DND-41 (cell line): ENCODE measurements at places on chromosomes 2 and 18.

DNA sequence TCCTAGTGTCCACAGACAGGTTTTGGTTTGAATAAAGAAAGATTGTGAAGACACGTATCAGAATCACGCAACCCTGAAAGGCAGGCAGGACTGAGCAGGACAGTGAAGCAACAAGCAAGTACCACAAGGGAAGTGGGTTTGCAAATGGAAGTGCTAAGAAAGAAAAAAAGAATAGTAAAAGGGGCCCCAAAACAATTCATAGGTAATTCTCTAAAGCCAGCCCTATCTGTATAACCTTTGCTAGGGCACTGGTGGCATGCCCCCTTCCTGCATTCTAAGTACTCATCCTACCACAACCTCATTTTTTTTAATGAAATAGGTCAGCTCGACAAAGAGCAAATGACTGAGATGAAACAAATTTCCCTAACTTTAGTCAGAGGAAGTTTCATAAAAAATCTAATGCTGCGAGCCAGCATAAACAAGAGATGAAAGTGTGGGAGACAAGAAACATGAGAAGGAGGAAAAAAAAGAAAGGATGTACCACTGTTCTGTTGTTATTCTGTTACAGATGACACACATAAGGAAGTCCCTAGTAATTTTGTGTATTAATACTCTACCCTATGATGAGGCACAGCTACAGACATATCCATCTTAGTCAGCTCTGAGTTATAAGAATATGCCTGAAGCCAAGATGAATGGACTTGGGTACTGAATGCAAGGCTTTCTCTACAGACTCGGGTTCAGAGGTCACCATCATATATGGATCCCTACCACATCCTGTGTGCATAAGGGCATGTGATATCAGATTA is 32.2 kb downstream of the IKZF2 start:
- peak overlapping the region; percentile 82 for H3K27ac ChIP-seq
- H3K4me1 ChIP-seq, result peaks cover 98% of the 10 kb centered on the region
- peaks cover 8% of the 10 kb centered on the region; the same call in 1 of the 2 replicates for H3K36me3 ChIP-seq
- no peaks in the 10 kb centered on the region for H3K27me3 ChIP-seq

- no peaks in the 10 kb centered on the region for H3K4me1 ChIP-seq
- no peaks in the 10 kb centered on the region for H3K27me3 ChIP-seq
- no peaks in the 10 kb centered on the region for H3K36me3 ChIP-seq
- no peak overlapping the region for H3K4me3 ChIP-seq
These were observed 525.5 kb upstream of the CHAC2 start for GRCh38 chr2:53242090-53242489.

DNA sequence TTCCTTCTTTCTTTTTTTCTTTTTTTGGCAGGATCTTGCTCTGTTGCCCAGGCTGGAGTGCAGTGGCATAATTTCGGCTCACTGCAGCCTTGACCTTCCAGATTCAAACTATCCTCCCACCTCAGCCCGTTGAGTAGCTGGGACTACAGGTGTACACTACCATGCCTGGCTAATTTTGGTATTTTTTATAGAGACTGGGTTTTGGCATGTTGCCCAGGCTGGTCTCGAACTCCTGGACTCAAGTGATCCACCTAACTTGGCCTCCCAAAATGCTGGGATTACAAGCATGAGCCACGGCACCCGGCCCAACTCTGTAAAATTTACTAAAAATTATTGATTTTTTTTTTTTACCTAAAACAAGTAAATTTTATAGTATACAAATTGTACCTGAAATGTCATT is 360.8 kb downstream of the ALK start:
- no peak overlapping the region for H3K27ac ChIP-seq
- no peaks in the 10 kb centered on the region for H3K27me3 ChIP-seq
- no peak for DNase-seq
- no peaks in the 10 kb centered on the region for H3K4me1 ChIP-seq
- H3K36me3 ChIP-seq, result no peaks in the 10 kb centered on the region

- no peak overlapping the region for H3K4me3 ChIP-seq
- no peaks in the 10 kb centered on the region for H3K27me3 ChIP-seq
- no peak for DNase-seq
- no peak overlapping the region for H3K27ac ChIP-seq
These were observed 3.0 kb downstream of the WDSUB1 start for GRCh38 chr2:159283529-159283928.

- H3K27me3 ChIP-seq, result peaks cover 8% of the 10 kb centered on the region
- no peak overlapping the region for H3K4me3 ChIP-seq
- no peaks in the 10 kb centered on the region for H3K4me1 ChIP-seq
- DNase-seq, result no peak
- H3K36me3 ChIP-seq, result no peaks in the 10 kb centered on the region
- no peak overlapping the region for H3K27ac ChIP-seq
These were observed 12.8 kb upstream of the ARL5A start for GRCh38 chr2:151841047-151841424.

DNA sequence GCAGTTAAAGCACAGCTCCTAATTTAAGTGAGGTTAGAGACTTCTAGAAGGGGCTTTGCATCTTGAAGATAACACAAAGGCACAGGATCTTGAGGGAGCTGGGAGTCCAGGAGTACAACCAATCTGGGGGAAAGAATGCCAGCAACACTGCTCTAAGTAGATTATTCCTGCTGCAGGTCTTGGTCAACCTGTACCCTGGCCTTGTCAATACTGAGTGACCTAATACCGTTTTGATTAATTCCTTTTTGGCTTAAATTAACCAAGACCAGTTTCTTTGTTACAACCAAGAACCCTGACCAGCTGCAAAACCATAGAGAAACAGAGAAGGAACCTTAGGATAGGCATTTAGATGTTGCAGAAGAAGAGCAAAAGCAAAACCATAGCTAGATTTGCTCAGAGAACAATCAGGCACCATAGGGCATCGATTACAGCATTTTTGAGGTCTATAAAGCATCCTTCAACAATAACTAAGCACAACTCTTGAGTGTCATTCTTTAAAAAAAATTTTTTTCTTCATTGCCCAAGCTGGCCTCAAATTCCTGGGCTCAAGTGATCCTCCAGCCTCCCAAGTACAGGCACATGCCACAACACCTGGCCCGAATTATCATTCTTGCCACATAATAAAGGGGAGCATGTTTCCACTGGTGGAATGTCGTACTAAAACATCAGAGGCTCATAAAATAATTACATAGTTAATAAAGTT is 6.3 kb downstream of the STARD7 start:
- H3K36me3 ChIP-seq, result peaks cover 23% of the 10 kb centered on the region
- no peak overlapping the region for H3K4me3 ChIP-seq
- H3K27me3 ChIP-seq, result no peaks in the 10 kb centered on the region
- DNase-seq, result no peak
- peaks cover 26% of the 10 kb centered on the region for H3K4me1 ChIP-seq

DNA sequence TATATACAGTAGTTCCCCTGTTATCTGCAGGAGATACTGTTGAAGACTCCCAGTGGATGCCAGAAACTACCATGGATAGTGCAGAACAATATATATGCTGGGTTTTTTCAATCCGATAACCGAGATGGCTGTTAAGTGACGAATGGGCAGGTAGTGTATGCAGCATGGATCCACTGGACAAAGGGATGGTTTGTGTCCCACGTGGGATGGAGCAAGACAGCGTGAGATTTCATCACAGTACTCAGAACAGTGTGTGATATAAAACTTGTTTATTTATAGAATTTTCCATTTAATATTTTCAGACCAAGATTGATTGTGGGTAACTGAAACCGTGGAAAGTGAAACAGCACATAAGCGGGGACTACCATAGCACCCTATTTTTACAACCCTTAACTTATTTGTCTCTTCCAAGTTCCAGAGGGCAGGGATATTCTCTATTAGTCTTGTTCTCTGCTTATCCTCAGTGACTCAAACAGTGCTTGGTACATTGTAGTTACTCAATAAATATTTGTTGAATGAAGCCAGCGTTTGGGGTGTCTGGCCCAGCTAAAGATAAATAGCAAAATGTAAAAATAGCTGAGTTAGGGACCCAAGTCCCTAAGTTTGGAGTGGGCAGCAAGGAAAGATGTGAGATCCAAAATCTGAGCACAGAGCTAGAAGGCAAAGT is 50.0 kb downstream of the RHBDD1 start:
- no peak overlapping the region for H3K27ac ChIP-seq
- no peaks in the 10 kb centered on the region for H3K27me3 ChIP-seq
- H3K36me3 ChIP-seq, result no peaks in the 10 kb centered on the region
- DNase-seq, result no peak

GRCh38 chr18:10419420-10420103 is 34.9 kb upstream of the APCDD1 start:
- no peaks in the 10 kb centered on the region for H3K36me3 ChIP-seq
- H3K27me3 ChIP-seq, result no peaks in the 10 kb centered on the region
- peaks cover 27% of the 10 kb centered on the region for H3K4me1 ChIP-seq
- no peak for DNase-seq
- H3K4me3 ChIP-seq, result no peak overlapping the region

DNA sequence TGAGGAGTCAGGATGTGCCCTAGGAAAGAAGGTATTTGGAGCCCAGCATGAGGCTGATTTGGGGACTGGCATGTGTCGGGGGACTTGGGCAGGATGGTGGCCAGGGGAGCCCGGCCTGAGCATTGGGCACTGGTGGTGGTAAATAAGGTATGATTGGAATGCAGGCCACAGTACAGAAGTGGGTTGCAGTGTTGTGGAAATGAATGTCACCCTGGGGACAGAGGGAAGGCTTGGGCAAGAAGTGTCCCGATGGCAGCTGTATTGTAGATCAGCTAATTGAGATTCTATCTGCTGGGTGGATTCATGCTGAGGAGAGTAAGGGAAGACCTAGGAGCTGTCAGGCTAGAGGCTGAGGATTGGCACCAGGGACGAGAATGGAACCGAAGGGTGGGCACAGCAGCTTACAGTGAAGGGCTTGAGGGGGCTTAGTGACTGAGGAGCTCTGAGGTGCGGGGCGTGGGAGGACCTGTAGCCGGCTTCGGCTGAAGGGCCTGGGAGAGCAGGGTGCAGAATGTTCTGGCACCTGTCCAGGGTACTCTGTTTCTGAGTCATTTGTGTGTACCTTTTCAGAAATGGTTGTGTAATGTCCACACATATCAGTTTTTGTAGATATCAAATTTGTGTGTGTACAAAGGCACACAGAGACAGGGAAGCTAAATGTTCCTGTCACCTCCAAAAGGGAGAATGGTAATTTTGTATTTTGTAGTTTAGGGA is 170.2 kb downstream of the PRKCE start:
- peaks cover 25% of the 10 kb centered on the region for H3K4me1 ChIP-seq
- no peak overlapping the region for H3K4me3 ChIP-seq
- H3K27ac ChIP-seq, result no peak overlapping the region
- H3K36me3 ChIP-seq, result no peaks in the 10 kb centered on the region
- no peaks in the 10 kb centered on the region for H3K27me3 ChIP-seq

GRCh38 chr2:51218047-51218446 is 186.1 kb upstream of the NRXN1 start:
- H3K27ac ChIP-seq, result no peak overlapping the region
- DNase-seq, result no peak
- no peak overlapping the region for H3K4me3 ChIP-seq
- H3K27me3 ChIP-seq, result no peaks in the 10 kb centered on the region
- no peaks in the 10 kb centered on the region for H3K4me1 ChIP-seq
- no peaks in the 10 kb centered on the region for H3K36me3 ChIP-seq

GRCh38 chr18:5095239-5095638 is 101.8 kb downstream of the AKAIN1 start:
- no peaks in the 10 kb centered on the region for H3K4me1 ChIP-seq
- H3K27ac ChIP-seq, result no peak overlapping the region
- H3K36me3 ChIP-seq, result no peaks in the 10 kb centered on the region
- DNase-seq, result no peak
- H3K27me3 ChIP-seq, result no peaks in the 10 kb centered on the region

- no peaks in the 10 kb centered on the region for H3K27me3 ChIP-seq
- peaks cover 49% of the 10 kb centered on the region for H3K36me3 ChIP-seq
- H3K27ac ChIP-seq, result no peak overlapping the region
- DNase-seq, result no peak
- no peak overlapping the region for H3K4me3 ChIP-seq
These were observed 180.5 kb downstream of the HDAC4 start for GRCh38 chr2:239220341-239220740.

DNA sequence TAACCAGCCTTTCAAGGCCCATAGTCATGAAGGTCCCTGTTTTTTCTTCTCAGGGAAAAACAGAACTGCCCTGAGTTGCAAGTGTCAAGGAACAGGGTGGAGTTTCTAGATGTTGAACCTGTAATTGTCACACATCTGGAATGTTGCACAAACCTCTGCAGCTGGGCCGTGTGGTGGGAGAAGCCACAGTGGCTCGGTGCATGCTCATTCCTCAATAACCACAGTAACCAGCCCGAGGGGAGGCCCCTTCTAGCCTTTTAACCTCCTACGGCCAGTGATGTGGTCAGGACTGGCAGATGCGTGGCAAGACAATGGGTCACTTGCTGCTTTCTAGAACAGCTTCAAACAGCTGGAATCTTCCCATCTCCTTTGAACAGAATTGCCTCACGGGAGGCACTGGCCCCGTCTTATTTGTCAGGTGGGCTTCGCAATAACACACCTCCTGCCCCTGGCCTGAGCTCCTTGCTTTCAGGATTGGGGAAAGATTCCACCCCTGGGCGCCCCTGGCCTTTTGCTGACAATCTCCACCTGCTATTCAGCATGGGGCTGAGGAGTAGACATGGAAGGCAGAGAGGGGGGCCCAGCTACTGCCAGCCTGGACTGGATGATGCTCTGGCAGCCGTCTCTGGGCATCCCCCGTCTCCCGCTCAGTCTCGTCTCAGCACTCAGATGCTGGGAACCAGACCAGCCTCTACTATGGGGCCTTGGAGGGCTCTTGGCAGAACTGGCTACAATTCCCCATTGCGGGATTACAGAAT is 102.9 kb downstream of the KLHL29 start:
- H3K4me1 ChIP-seq, result no peaks in the 10 kb centered on the region
- no peaks in the 10 kb centered on the region for H3K27me3 ChIP-seq
- no peak overlapping the region for H3K27ac ChIP-seq
- no peak overlapping the region for H3K4me3 ChIP-seq
- DNase-seq, result peak; percentile 10

DNA sequence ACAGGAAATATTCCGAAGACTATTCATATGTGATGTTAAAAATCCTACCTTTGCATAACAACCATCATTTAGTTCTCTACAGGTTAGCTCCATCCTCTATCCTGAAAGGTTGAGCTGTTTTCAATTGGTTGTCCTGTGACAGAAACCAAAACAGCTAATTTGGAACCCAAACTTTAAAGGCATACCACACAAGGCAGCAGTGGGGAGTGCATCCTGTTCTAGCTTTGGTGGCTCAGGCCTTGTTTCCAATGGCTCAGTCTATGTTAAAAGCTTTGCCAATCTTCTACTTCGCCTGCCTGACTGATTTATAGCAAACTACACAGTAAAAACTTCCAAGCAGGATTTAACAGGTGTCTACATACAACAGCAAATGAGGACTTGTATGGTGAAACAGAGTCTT is 3.2 kb downstream of the CD226 start:
- no peak overlapping the region for H3K27ac ChIP-seq
- no peaks in the 10 kb centered on the region for H3K36me3 ChIP-seq
- peaks cover 33% of the 10 kb centered on the region for H3K4me1 ChIP-seq
- DNase-seq, result no peak
- no peak overlapping the region for H3K4me3 ChIP-seq
- H3K27me3 ChIP-seq, result no peaks in the 10 kb centered on the region

- peaks cover 4% of the 10 kb centered on the region for H3K27me3 ChIP-seq
- H3K4me3 ChIP-seq, result no peak overlapping the region
- H3K27ac ChIP-seq, result no peak overlapping the region
- H3K4me1 ChIP-seq, result peaks cover 2% of the 10 kb centered on the region; the same call in 1 of the 2 replicates
These were observed 24.7 kb downstream of the CLUL1 start for GRCh38 chr18:621291-622043.

GRCh38 chr18:28018351-28018750 is 158.6 kb downstream of the CDH2 start:
- H3K27me3 ChIP-seq, result no peaks in the 10 kb centered on the region
- no peak overlapping the region for H3K4me3 ChIP-seq
- no peak for DNase-seq
- no peaks in the 10 kb centered on the region for H3K4me1 ChIP-seq
- H3K27ac ChIP-seq, result no peak overlapping the region
- no peaks in the 10 kb centered on the region for H3K36me3 ChIP-seq
